ENCODE measurements at places on chromosomes 11 and 22.

- no peak for DNase-seq
Observed at GRCh38 chr22:36125994-36126531, 34.5 kb downstream of the APOL3 start.

GRCh38 chr11:134343646-134344045, 11.9 kb downstream of the GLB1L2 start:
- no peak for DNase-seq

DNA sequence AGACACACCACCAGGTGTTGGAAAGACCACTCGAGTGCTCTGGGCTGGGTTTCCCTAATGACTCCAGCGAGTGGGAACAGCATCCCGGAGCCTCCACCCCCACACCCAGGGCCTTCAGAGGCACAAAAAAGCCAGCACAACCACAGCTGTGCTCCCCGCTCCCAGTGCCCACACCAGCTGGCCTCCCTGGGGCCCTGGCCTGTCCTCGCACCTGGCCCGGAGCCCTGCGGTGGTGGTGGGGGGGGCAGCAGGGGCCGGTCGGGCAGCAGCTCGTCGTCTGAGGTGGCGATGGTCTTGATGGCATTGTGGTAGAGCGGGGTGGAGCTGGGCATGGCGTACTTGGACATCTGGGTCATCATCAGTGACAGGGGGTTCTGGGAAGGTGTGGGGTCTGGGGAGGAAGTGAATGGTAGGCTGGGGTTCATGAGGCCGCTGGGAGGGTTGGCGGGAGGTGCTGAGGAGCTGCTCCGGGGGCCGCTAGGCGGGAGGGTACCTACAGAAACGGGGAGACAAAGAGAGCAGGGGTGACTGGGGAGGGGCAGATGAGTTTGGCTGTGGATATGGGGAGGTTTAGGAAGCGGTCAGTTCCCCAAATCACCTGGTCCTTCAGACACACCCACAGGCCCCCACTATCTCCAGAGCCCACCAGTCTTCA, 16.1 kb downstream of the CXCR5 start:
- no peak for DNase-seq

GRCh38 chr11:128463371-128463829, 124.0 kb downstream of the ETS1 start:
- DNase-seq: no peak

- DNase-seq: no peak
Observed at GRCh38 chr11:131056036-131056435, 139.8 kb upstream of the SNX19 start.

DNA sequence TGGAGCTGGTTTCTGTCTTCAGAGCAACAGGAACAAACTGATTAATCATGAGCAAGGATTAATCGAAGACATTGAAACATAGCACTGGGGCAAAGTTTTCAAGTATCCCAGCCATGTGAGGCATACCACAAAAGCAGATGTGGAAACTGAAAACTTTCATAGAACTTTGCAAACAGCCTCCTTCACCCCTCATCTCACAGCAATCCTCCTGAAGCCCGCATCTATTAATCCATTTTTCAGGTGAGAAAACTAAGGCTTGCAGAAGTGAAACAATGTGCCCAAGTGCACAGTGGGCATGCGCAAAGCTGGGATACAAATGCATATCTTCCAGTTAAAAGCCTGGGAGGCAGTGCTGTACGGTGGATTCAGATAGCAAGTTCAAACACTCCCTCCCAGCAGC, 58.6 kb upstream of the HMGXB4 start:
- no peak for DNase-seq

GRCh38 chr22:46263216-46263590, at the start of gene PKDREJ:
Gene PKDREJ (minus strand): TSS chr22:46263343. CDS start chr22:46263322, 21 bp downstream.
- DNase-seq: no peak

GRCh38 chr11:64742087-64742888, 1.7 kb downstream of the RASGRP2 start:
- no peak for DNase-seq

- no peak for DNase-seq
Observed at GRCh38 chr11:2770761-2771301, 71.0 kb upstream of the KCNQ1OT1 start.

GRCh38 chr22:46891382-46891951, 129.0 kb downstream of the TBC1D22A start:
- no peak for DNase-seq

DNA sequence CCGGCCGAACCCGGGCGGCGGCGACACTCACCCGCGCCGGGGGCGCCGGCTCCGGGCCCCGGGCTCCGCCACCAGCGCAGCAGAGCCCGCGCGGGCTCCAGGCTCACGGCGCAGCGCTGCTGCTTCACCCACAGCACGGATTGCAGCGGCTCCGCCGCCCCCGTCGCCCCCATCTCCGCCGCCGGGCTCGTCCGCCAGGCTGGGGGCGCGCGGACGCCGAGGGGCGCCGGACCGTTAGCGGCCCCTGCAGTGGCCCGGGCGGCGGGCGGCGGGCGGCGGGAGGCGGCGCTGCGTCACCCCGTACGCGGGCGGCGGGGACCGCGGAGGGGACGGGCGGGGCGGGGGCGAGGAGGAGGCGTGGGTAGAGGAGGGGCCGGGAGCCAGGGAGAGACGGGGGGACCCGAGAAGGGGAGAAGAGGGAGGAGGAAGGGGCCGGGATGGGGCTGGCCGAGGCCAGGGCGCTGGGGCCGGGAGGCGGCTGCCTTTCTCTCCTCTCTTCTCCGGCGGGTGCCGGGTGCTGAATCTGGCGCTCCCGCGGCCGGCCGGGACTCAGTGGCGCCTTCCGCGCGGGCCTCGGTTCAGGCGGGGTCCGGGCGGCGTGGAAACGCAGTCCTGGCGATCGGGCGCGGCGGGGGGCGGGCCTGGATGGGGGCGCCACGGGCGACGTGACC, at the start of gene CERK:
Gene CERK (minus strand): TSS at position 277 of the 671 bp plus-strand sequence. CDS start 104 bp downstream, at position 173.
- DNase-seq: peak; percentile 59

GRCh38 chr11:1235306-1235900, 12.5 kb downstream of the MUC5B start:
- no peak for DNase-seq

- DNase-seq: no peak
Observed at GRCh38 chr11:61058583-61059259, 43.6 kb upstream of the CD5 start.

- DNase-seq: no peak
Observed at GRCh38 chr22:30438559-30438958, 13.0 kb downstream of the MTFP1 start.

GRCh38 chr22:30209642-30210041, 36.9 kb downstream of the LIF start:
- DNase-seq: no peak

DNA sequence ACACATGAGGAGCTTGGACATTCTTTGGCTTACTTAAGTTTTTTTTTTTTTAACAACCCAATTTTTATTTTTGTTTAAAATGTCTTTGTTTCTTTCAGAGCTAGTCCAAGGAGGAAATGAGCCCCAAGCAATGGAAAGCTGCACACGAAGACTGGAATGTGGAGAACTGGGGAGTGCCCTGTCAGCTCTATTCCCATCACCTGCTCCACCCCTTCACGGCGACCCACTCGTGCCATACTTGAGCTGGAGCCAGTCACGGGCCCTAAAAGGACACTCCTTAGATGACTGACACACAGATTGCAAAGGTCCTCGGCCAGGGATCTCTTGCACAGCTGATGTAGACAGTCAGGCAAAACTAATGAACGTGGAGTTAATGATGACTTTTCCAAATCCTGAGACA, 10.6 kb upstream of the SLC25A18 start:
- DNase-seq: no peak

GRCh38 chr11:116107229-116107628, 603.0 kb upstream of the CADM1 start:
- no peak for DNase-seq

DNA sequence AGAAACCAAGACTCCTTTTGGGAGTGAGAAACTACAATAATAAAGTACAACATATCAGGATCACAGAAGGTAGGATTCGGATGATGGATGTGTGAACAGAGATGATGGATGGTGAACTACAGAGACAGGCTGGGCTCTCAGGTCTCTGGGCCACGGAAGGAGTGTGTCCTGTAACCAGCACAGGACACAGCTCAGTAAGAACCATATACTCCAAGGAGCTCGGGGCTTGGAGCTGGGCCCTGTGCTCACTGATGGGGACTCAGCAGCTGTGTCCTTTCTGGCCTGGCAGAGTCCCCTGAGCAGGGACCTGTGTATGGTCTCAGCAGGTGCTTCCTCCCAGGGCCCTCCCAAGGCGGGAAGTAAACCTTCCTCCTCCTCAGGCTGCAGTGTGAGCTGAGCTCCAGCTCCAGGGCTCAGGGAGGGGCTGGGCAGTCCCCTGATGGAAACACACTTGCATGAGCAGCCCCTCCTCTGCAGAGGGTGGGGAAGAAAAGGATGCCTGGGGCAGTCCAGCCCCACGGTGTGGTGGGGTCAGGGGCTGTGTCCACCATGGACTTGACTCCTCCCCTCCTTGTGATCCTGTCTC, 39.8 kb upstream of the TOP3B start:
- no peak for DNase-seq

DNA sequence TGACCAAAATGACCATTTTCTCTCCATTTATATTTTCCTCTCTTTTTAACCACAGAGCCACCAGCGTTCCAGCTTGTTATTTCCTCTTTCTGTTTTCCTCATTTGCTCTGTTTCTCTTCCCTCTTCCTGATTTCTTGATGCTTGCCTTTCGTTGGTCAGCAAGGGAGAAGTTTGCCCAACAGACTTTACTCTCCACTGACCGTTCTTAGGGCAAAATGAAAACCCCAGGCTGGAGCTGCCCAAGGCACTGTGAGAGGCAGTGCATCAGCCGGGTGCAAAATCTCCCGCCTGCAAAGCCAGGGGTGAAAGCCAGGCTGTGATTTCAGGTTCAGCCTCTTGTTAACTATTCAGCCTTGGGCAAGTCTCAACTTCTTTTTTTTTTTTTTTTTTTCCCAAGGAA, 26.1 kb upstream of the APLP2 start:
- DNase-seq: no peak

- DNase-seq: no peak
Observed at GRCh38 chr11:44711787-44712608, 14.8 kb upstream of the TSPAN18 start.

DNA sequence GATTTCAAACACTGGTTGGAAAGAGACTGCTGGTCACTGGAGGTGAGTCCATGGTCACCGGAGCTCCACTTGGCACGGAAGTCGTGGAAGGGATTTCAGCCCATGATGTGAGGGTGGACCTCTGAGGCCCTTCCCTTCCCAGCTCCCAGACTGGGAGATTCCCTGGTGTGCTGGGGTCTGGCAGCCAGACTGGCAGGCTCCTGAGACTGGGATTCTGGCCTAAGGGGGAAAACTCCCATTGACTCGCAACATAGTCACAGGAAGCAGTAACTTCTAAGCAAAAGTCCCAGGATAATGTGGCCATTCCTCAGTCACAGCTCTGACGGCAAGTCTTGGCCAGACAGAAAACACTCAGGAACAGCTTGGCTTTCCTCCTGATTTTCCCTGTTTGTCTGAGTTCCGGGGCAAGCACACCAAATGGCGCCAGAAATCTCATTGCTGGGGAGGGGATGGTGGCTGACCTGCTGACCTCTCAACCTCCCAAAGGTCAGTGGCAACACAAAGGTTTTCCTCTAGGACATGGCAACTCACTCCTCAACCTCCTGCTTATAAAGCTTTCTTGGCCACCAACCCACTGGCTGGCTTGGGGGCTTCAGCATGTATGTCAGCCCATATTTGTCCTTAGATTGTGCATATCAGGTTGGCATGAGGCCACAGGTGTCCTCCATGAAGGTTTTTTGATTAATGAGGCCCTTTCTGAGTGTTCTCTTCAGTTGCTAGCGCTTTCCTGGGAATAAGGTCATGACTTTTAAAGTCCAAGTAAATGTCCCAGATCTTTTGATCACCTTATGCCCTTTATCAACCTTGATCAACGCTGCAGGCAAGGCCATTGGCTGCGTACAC, 99.5 kb downstream of the CCDC81 start:
- DNase-seq: no peak

DNA sequence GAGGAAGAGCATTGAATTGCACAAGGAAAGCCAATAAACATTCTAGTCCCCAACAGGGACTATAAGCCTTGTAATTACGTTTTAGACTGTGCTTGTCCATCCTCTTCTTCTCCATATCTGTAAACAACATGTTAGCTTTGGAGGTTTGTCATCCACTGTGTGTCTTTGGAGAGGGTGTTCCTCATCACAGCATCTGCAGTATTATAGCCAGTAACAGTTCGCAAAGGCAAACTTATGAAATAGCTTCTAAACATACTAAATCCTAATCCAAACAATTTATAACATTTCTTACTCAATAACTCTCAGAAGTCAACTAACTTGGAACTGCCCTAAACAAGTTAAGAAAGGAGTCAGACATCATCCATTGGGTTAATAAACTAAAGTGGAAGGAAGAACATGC, 10.3 kb upstream of the BDNF start:
- no peak for DNase-seq

DNA sequence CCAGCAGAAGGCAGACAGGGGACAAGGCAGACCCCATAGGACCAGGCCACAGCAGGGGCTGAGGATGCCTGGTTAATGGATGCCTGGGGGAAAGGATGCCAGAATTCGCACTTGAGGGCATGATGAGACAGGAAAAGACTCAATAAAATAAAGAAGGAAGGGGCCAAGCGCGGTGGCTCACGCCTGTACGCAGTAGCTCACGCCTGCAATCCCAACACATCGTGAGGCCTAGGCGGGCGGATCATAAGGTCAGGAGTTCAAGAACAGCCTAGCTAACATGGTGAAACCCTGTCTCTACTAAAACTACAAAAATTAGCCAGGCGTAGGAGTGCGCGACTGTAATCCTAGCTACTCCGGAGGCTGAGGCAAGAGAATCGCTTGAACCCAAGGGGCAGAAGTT, 9.8 kb downstream of the APOBEC3D start:
- DNase-seq: no peak

DNA sequence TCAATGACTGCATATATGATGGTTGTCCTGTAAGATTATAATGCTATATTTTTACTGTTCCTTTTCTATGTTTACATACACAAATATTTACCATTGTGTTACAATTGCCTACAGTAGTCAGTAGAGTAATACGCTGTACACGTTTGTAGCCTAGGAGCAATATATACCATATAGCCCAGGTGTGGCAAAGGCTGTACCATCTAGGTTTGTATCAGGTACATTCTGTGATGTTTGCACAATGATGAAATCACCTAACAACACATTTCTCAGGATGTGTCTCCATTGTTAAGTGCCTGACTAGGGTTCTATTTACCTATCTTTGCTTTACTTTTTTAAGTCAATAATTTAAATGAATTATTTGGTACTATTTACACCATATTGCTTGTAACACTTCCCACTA, 21.9 kb downstream of the PRR5L start:
- no peak for DNase-seq
